ENCODE measurements at places on chromosomes 11 and 22. TPM values are rescaled to one million over a fixed set of nuclear protein-coding genes. Genes with fewer than 3 reads are reported as not detected.

DNA sequence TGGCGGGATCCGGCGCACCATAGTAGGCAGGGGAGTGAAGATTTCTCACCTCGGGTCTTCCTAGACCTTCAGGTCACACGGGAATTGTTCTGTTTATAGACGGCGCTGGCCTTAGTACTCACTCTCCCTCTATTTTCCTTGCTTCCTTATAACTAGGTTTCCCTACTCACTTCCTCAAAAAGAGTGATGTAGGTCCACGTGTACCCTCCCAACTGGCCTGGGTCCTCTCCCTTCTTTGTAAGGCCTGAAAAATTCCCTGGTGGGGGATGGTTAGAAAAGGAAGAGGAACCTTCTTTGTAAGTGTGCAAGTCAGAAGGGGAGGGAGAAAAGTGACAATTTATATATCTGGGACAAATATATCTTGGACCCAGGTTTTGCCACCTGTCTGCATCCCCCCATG lies 2.9 kb upstream of the TMEM9B start:
- no peak for DNase-seq

GRCh38 chr22:49866134-49866533 lies 12.5 kb downstream of the ZBED4 start:
- no peak for DNase-seq

DNA sequence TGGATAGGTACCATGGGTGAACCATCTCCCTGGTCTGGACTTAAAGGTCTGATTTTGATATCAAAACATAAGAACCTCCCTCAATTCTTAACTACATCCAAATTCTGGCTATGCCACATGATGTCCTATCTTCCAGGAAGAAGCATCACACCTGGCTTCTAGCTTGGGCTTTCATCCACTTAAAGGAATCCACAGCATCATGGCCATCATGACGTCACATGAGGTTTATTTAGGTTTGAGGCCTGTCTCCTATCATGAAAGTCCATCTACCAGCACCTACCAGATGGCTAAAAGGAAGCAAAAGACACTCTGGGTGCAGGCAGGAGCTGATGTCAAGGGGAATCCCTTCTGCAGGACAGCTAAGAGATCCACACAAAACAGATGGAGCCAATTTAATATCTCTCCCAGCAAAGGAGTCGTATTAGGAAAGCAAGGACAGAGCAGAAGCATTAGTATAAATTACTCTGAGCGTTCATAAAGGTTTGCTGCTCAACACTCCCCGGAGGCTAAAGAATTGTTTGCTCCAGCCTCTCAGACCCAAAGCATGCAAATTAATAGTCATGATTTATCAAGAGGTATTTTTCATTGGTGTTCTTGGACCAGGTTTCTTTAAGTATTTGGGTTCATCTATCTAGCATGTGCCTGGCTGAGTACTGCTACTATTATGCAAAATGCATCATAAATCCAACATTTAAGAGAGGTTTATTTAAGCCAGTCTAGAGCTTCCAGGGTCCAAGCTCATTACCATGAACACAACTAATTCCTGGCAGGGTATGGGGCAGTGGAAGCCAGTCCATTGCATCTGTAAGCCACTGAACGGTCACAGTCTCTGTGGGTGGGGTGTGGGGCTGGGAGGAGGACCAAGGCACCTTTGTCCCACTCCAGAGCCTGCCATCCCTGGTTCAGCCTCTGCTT lies 47.2 kb downstream of the GALNT18 start:
- DNase-seq, result no peak

DNA sequence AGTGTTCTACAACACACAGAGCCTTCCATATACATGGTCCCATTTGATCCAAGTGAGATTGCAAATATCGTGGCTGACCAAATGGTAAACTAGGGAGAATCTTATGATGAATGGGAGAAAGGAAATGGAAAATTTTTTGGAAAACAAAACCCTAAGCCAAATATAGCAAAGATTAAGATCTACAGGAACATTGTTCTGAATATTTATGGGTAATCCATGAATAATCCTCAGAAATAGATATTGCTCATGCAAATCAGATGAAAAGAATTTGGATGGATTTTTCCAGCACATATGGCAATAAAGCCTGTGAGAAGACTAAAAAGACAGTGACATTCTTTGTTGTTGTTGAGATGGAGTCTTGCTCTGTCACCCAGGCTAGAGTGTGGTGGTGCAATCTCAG lies 21.7 kb upstream of the PRDM10 start:
- DNase-seq, result no peak

MOGAT2 gene
- 12.4 TPM for total RNA-seq

KCNJ4 gene
- total RNA-seq, result 0.21 TPM

GRCh38 chr22:32206774-32207758 lies 2.2 kb upstream of the RFPL2 start:
- DNase-seq, result no peak

- DNase-seq, result no peak
Measured at GRCh38 chr11:46705070-46705688, 4.3 kb downstream of the ZNF408 start.

GRCh38 chr11:126410649-126411048 lies 55.2 kb downstream of the ST3GAL4 start:
- DNase-seq, result no peak

DNA sequence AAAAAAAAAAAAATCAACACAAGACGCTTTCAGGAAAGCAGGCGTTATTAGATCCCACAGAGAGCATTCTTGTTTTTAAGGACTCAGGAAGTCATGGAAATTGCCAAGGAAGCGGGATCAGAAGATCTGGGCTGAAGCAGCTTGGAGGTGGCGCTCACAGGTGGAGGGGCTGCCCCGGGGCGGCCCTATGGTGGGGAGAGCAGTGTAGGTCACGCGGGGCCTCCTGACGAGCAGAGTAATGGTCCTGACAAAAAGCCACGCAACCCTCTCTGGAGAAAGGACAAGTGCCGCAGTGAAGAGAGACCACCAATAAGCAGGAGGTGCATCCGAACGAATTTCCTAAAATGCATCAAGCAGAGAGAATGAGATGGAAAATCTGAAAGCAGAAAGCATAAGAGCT lies 407.0 kb downstream of the BRD1 start:
- DNase-seq, result no peak

AQP11 gene
- total RNA-seq, result 0.76 TPM

CHRM1 gene
- total RNA-seq, result 4.9 TPM

- DNase-seq, result peak; percentile 92
Measured at GRCh38 chr11:47715082-47715669, at the start of gene AGBL2. Gene AGBL2, minus strand, starts transcription at chr11:47715369. Its CDS starts 719 bp downstream, at chr11:47714650.

C11orf97 gene
- not detected for total RNA-seq

KCNQ1 gene
- total RNA-seq, result 1.7 TPM

- DNase-seq, result no peak
Measured at GRCh38 chr11:606245-606644, 9.5 kb downstream of the IRF7 start.

POLR3H gene
- total RNA-seq, result 24.7 TPM

- DNase-seq, result no peak
Measured at GRCh38 chr11:17985517-17985916, 27.3 kb downstream of the SERGEF start.

DNA sequence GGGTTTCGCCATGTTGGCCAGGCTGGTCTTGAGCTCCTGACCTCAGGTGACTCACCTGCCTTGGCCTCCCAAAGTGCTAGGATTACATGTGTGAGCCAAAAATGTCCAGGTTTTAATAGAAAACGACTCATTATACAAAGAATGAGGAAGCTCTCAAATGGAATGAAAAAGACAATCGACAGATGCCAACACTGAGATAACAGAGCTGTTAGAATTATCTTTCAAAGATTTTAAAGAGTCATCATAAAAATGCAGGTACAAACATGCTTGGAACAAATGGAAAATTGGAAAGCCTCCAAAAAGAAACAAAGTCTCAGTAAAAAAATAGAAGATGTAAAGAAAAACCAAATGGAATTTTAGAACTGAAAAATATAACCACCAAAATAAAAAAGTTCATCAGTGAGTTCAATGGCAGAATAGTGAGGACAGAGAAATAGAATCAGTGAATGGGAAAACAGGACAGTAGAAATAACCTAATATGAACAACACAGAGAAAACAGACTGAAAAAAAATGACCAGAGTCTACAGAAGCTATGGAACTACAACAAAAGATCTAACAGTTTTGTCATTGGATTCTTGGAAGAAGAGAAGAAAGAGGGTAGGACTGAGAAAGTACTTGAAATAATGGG lies 10.9 kb downstream of the GAB2 start:
- DNase-seq, result no peak

EIF3F gene
- total RNA-seq, result 401 TPM

MS4A4A gene
- 2.1 TPM for total RNA-seq

GRCh38 chr22:19807914-19808872 lies 46.5 kb downstream of the GNB1L start:
- peak; percentile 53 for DNase-seq

OR4S2 gene
- total RNA-seq, result not detected

HSD17B12 gene
- 93.4 TPM for total RNA-seq

OLFML1 gene
- 2.1 TPM for total RNA-seq

DNA sequence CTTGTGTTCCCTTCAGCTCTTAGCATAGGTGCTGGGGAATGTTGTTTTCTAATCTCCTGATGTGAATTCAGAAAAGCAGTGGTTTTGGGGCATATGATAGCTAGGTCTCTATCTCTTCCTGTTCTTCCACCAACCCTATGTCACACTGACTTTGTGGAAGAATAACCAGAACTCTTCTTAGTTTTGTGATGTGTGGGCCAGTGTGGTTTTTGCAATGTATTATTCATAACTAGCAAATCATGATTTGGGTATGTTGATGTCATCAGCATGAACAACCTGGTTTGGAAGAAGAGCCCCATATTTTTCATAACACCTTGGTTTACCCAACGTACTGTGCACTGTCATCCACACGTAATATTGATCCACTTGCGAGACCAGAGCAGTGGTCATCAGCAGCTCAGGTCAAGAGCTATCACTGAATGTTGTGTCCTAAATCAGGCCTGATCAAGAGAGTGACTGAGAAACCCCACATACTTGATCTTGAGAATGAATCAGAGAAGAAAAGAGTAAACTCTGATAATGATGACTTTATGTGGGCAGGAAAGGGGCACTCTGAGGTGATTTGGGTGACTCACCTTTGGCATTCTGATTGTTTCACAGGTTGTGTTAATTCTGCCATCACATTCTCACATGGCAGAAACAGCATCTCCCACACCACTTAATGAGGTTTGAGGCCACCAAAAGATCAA lies 19.4 kb upstream of the MS4A6E start:
- no peak for DNase-seq

DNA sequence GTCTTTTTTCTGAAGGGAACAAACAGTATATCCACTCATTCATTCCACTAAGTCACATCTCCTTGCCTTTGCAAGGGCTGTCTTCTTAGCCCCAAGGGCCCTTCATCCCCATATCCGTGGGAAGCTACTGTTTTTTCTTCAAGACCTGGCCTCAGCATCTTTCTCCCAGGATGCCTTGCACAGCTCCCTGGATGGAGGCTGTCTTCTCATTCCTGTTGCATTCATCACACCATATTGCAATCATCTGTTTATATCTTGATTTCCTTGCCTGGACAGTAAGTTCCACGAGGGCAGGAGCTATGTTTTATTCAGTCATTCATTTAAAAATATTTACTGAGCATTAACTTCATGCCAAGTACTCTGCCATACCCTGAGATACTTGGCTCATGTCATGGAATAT lies 29.3 kb upstream of the NECTIN1 start:
- no peak for DNase-seq

STX5 gene
- 47.8 TPM for total RNA-seq

GRCh38 chr11:75773595-75774353 lies 5.2 kb downstream of the DGAT2 start:
- no peak for DNase-seq

DNA sequence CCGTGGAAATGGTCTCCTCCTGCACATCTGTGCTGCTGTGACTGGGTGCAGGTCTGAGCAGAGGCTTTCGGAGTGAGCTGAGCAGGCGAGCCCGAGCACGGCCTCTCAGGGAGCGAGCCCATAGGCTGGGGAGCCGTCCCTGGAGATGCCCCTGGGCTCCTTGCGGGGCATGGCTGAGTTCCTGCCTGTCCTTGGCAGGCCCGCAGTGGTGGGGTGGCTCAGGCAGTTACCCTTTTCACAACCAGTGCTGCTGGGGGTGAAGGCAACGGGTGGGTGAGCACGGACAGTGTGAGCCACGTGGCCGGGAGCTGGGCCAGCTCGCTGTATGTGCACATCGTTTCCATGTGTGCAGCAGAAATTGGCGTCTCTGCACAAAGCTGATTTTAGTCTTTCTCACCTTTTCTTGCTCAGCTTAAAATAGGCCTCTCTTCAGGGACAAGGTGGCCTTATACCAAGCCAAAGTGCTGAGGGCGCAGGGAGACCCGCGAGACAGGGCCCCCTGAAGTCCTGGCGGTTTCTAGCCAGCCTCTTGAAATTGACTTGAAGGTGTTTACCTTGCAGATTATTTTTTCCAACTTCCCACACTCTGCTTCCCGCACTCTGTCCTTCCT lies at the start of gene TP53AIP1:
Gene TP53AIP1 (minus strand): TSS at position 55 of the 611 bp plus-strand sequence. CDS start 5,053 bp downstream, outside the sequence.
- no peak for DNase-seq

- DNase-seq, result no peak
Measured at GRCh38 chr11:120335556-120335907, 681 bp upstream of the ARHGEF12 start.

DNA sequence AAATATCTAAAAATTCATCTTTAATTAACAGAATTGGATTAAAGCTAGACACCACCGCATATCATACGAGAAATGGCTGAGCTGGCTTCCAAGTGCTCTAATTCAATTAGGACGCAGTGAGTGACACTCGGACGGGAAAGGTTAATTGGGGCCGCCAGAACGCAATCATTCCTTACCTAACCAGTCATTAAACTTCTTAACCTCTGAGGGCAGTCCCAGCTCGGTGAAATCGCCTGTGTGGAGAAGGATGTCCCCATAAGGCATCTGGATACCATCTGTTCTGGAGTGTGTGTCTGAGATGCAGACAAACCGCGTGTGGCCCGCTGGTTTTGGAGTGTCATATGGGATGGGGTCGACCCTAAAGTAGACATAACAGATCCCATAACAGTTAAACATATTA lies 50.3 kb downstream of the MPPED2 start:
- no peak for DNase-seq

GRCh38 chr11:7967097-7967496 lies 1.9 kb upstream of the NLRP10 start:
- DNase-seq, result no peak

OR5D18 gene
- not detected for total RNA-seq

STK33 gene
- not detected for total RNA-seq

- no peak for DNase-seq
Measured at GRCh38 chr22:31049815-31050420, 31.2 kb upstream of the SMTN start.

OR8J3 gene
- total RNA-seq, result not detected

- DNase-seq, result no peak
Measured at GRCh38 chr11:77309401-77310085, 8.1 kb upstream of the GDPD4 start.

GRCh38 chr11:78660471-78660870 lies 85.8 kb upstream of the NARS2 start:
- DNase-seq, result no peak

- no peak for DNase-seq
Measured at GRCh38 chr22:46536537-46537224, 739 bp downstream of the CELSR1 start.

Data from suprapubic skin (tissue), 4 donors.